B cell (primary cell): ENCODE measurements at places on chromosomes 3 and 15. TPM values are rescaled to one million over a fixed set of nuclear protein-coding genes. Genes with fewer than 3 reads are reported as not detected.

The B3GALNT1 gene
- polyA plus RNA-seq: 0.28 TPM in 1 of 2 replicates, not detected in the other

The ARID3B gene
- 23.0 and 28.1 TPM in 2 replicates for polyA plus RNA-seq

GRCh38 chr15:27826411-27826810 lies 272.7 kb downstream of the OCA2 start:
- DNase-seq: no peak
- no peaks in the 10 kb centered on the region for H3K27me3 ChIP-seq
- no peak overlapping the region for H3K27ac ChIP-seq
- H3K36me3 ChIP-seq: no peaks in the 10 kb centered on the region
- no peak overlapping the region for H3K4me3 ChIP-seq

The NDN gene
- polyA plus RNA-seq: not detected in 2 replicates

DNA sequence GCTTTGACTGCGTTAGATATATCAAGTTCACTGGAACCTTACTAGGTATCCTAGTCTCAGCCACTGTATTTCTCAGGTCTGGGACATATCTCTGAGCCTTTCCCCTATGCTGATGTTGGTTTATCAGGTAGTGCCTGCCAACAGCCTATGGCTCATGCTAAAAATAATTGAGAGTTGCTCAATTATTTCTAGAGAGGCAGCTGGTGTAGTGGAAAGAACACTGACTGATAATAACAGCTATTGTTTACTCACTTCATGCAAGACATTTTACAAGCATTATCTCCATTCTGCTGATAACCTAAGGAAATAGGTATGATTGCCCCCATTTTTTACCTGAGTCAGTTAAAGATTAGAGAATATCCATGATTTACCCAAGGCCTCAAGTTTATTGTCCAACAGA lies 231.4 kb downstream of the LRRN1 start:
- H3K27ac ChIP-seq: no peak overlapping the region
- H3K4me3 ChIP-seq: no peak overlapping the region
- H3K36me3 ChIP-seq: no peaks in the 10 kb centered on the region
- H3K4me1 ChIP-seq: no peaks in the 10 kb centered on the region
- DNase-seq: no peak
- no peaks in the 10 kb centered on the region for H3K27me3 ChIP-seq

The TEX55 gene
- not detected in 2 replicates for polyA plus RNA-seq

The SEMA3B gene
- polyA plus RNA-seq: 0.52 and 1.2 TPM in 2 replicates

DNA sequence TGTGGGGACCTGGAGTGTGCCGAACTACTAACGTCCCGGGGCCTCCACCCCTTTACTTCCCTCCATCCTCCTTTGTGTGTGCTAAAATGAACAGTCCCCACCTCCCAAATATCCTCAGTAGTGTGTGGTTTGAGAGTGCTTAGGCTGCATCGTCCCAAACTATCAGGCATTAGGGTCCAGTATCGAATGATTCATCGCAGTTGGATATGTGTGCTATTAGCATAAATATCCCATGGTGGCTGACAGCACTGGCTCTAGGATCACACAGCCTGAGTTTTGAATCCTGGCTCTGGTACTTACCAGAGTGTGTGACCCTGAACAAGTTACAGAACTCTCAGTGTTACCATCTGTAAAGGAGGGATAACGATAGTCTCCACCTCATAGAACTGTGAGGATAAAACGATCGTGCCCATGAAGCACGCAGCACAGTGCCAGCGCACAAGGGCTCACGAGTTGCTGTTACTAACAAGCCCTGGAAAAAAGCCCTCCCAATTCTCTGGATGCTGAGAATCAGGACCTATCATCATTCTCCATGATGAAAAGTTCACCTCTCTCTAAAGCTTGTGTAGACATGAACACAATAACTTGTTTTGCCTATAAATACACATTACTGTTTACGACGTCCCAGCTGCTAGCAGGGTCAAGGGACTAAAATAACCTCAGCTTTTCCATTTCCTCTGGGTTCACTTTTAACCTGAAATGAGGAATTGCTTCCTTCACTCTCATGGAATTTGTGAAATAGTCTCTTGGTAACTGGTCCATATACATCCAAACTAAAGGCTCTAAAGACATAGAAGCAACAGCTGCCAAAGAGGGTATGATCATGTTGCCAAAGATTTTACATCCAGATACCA lies 51.0 kb downstream of the VGLL4 start:
- H3K4me3 ChIP-seq: no peak overlapping the region
- no peaks in the 10 kb centered on the region for H3K27me3 ChIP-seq
- H3K27ac ChIP-seq: no peak overlapping the region
- no peaks in the 10 kb centered on the region for H3K36me3 ChIP-seq

DNA sequence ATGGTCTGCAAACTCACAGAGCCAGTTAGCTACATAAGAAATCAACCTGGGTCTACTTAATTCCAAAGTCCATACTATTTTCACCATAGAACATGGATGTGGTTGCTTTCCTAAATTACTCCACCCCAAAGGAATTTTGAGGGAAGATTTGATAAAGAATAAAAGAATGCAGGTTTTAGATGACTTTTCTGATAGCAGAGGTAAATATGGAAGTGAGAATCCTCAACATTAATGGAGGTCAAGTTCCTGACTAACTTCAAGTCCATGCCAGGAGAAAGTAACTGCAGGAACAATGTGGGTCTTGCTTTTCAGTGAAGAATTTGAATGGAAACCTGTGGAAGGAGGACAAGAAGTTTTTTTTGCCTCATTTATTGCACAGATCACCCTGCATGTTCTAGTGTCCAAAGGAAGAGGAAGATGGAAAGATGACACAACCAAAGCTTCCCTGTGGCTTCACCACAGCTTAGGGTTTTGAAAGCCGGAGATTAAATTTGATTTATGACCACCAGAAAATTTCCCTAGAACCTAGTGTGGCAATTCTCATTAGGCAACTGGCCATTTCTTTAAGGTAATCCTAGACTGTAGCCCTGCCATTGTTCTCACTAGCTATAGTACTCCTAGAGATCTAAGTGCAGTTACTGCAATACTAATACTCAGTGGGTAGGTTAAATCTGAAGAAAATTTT lies 429.7 kb downstream of the RAP2B start:
- no peak for DNase-seq
- H3K36me3 ChIP-seq: no peaks in the 10 kb centered on the region
- H3K4me3 ChIP-seq: no peak overlapping the region

The SPTSSB gene
- not detected in 2 replicates for polyA plus RNA-seq

DNA sequence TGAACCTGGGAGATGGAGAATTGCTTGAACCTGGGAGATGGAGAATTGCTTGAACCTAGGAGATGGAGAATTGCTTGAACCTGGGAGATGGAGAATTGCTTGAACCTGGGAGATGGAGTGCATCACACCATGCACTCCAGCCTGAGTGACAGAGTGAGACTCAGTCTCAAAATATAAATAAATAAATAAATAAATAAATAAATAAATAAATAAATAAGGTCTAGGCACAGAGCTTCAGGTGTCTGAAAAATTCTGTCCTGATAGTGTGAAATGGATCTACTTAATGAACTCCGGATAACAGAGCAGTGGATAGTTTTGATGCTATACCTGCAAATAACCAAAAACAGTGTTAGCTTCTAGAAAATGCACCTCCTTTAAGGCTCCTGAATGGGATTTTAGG lies 24.3 kb upstream of the NUDT16 start:
- peaks cover 8% of the 10 kb centered on the region for H3K4me1 ChIP-seq
- no peaks in the 10 kb centered on the region for H3K36me3 ChIP-seq
- no peak overlapping the region for H3K4me3 ChIP-seq
- H3K27me3 ChIP-seq: no peaks in the 10 kb centered on the region

The MAP3K13 gene
- 5.7 and 7.8 TPM in 2 replicates for polyA plus RNA-seq

- H3K4me1 ChIP-seq: no peaks in the 10 kb centered on the region
- no peaks in the 10 kb centered on the region for H3K36me3 ChIP-seq
- H3K27ac ChIP-seq: no peak overlapping the region
- H3K4me3 ChIP-seq: no peak overlapping the region
Observed at GRCh38 chr15:70791259-70791658, 27.9 kb upstream of the UACA start.

DNA sequence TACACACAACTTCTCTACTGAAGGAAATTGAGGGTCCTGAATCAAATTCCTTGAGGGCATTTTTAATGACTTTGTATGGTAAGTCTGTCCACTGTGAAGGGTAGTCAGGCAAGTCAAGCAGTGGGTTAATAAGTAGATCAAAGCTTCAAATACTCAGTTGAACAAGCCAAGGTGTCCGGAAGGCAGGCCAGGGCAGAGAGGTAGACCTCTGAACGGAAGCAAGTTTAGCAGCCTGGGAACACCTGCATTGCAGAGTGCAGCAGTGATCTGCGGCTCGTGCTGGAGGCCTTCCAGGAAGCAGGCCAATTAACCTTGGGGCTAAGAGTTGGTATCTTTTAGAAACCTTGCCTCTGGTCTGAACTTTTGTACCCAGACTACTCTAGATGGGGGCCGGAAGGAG lies 143.8 kb downstream of the LRTM1 start:
- H3K27me3 ChIP-seq: no peaks in the 10 kb centered on the region
- H3K27ac ChIP-seq: no peak overlapping the region
- no peak for DNase-seq
- no peaks in the 10 kb centered on the region for H3K4me1 ChIP-seq

The CACNA2D2 gene
- polyA plus RNA-seq: 0.66 and 0.69 TPM in 2 replicates

GRCh38 chr15:63974021-63974420 lies 72.3 kb downstream of the DAPK2 start:
- no peaks in the 10 kb centered on the region for H3K27me3 ChIP-seq
- H3K36me3 ChIP-seq: no peaks in the 10 kb centered on the region
- H3K27ac ChIP-seq: no peak overlapping the region
- no peak overlapping the region for H3K4me3 ChIP-seq
- H3K4me1 ChIP-seq: no peaks in the 10 kb centered on the region

GRCh38 chr3:95407709-95408463 lies 1345.0 kb downstream of the NSUN3 start:
- no peaks in the 10 kb centered on the region for H3K27me3 ChIP-seq
- H3K4me1 ChIP-seq: no peaks in the 10 kb centered on the region
- H3K4me3 ChIP-seq: no peak overlapping the region
- no peak overlapping the region for H3K27ac ChIP-seq

- H3K27ac ChIP-seq: no peak overlapping the region
- no peaks in the 10 kb centered on the region for H3K27me3 ChIP-seq
Observed at GRCh38 chr3:192858849-192859585, 58.6 kb downstream of the MB21D2 start.

GRCh38 chr3:148205977-148206376 lies 491.7 kb upstream of the AGTR1 start:
- no peak overlapping the region for H3K27ac ChIP-seq
- no peak overlapping the region for H3K4me3 ChIP-seq
- H3K36me3 ChIP-seq: no peaks in the 10 kb centered on the region
- no peak for DNase-seq

DNA sequence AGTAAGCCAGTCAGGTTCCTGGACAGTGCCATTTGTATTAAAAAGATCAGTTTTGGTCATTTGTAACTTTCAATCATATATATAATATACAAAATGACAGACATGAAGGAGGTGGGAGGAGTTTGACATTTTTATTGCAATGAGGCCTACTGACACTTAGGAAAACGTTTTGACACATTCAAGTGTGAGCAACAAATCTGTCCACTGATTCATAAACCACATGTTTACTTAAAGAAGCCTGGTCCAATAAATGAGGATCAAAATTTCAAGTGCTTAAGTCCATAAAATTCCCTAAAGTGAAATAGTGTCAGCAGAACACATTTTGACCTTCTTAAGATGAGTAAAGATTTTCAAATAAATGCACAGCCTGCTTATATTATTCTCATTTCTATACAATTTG lies 137.3 kb downstream of the MECOM start:
- H3K4me1 ChIP-seq: no peaks in the 10 kb centered on the region
- H3K4me3 ChIP-seq: no peak overlapping the region
- no peak overlapping the region for H3K27ac ChIP-seq
- no peaks in the 10 kb centered on the region for H3K27me3 ChIP-seq

The NANOGP8 gene
- polyA plus RNA-seq: 0.18 TPM in 1 of 2 replicates, not detected in the other

DNA sequence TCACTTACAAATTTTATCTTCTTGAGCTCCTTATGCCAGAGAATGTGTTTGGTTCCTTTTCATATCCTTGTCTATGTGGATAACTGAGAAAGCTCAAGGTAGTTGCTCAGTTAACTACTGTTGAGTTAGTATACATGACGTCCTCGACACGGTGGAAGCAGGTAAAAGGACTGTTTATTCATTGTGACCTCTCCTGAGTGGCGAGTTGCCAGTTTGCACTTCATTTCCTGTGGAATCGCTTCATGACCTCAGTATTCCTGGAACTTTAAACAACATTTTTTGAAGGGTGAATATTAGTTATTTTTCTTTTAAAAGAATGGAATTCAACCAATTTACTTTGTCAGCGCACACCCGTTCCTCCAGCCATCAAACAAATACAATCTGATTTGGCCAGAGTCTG lies 1.2 kb upstream of the TPRG1 start:
- no peaks in the 10 kb centered on the region for H3K36me3 ChIP-seq
- H3K27me3 ChIP-seq: no peaks in the 10 kb centered on the region
- no peak for DNase-seq
- no peaks in the 10 kb centered on the region for H3K4me1 ChIP-seq

DNA sequence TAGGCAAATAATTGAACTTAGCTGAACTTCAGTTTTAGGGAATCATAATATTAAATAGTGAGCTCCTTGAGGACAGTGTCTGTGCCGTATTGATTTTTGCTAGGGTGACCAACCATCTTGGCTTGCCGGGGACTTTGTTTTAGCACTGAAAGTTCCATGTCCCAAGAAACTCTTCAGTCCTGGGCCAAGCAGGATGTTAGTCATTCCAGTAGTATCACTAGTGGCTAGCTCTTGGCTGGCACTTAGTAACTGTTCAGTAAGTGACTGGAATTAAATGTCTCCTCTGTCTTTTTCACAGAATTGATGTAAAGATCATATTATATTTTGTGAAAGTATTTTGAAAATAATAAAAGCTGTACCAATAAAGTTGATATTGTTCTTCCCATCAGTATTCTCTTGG lies 42.3 kb downstream of the RSRC1 start:
- H3K27ac ChIP-seq: no peak overlapping the region
- no peak for DNase-seq
- H3K27me3 ChIP-seq: no peaks in the 10 kb centered on the region
- H3K36me3 ChIP-seq: no peaks in the 10 kb centered on the region
- no peak overlapping the region for H3K4me3 ChIP-seq

- H3K4me1 ChIP-seq: no peaks in the 10 kb centered on the region
- H3K4me3 ChIP-seq: no peak overlapping the region
- H3K36me3 ChIP-seq: no peaks in the 10 kb centered on the region
- H3K27me3 ChIP-seq: no peaks in the 10 kb centered on the region
- DNase-seq: no peak
Observed at GRCh38 chr3:171320750-171321558, 139.3 kb downstream of the TNIK start.

DNA sequence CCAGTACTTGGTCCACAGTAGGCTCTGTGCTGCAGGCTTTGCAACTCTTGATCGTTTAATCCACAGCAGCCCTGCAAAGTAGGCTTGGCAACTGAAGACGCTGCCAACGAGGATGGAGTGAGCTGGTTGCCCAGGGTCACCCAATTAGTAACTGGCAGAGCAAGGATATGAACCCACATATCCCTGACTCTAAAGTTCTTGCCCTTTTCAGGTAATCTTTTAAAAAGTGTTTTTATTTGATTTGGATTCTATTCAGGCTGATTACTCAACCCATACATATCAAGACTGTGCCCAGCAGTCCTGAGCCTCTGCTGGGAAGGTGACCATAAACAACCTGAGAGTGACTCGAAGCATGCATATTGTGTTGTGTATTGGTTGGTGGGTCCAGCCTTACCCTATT lies 50.3 kb downstream of the PSMD6 start:
- peaks cover 12% of the 10 kb centered on the region for H3K4me1 ChIP-seq
- no peak for DNase-seq
- H3K4me3 ChIP-seq: no peak overlapping the region
- no peak overlapping the region for H3K27ac ChIP-seq
- no peaks in the 10 kb centered on the region for H3K27me3 ChIP-seq
